ENCODE measurements at places on chromosomes 5 and 9.

GRCh38 chr9:38036359-38037084 is 32.5 kb downstream of the SHB start:
- no peak for DNase-seq

DNA sequence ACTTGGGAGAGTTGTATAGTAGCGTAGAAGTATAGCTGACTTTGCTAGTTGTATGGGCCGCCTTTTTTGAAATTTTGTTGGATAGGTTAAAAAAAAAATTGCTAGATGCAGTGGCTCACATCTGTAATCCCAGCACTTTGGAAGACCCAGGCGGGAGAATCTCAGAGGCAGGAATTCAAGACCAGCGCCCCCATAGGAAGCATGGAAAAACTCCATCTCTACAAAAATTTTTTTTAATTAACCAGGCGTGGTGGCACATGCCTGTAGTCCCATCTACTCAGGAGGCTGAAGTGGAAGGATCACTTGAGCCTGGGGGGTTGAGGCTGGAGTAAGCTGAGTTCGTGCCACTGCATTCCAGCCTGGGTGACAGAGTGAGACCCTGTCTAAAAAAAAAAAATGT is 59.2 kb downstream of the SMC5 start:
- DNase-seq, result no peak

- DNase-seq, result peak; percentile 68
Measured at GRCh38 chr9:125332527-125332926, 70.9 kb downstream of the GAPVD1 start.

DNA sequence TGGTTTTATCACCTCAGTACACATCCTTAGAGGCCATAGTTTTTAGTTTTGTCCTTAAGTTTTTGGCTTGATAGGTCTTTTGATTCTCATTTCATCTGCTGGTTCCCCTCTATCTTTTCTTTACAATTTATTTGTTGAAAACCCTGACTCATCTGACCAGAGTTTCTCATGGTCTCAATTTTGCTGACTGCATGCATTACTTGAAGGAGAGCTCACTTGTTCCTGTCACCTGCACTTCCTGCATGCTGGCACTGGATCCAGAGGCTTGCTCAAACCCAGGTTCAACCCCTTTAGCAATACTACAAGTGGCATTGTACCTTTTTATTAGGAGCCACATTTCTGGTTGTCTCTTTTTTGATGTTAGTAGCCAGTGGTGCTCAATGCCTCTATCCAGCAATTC is 26.7 kb downstream of the FBXO10 start:
- no peak for DNase-seq

GRCh38 chr5:821504-821903 is 29.3 kb downstream of the ZDHHC11 start:
- DNase-seq, result no peak

GRCh38 chr5:79686799-79687198 is 2.8 kb upstream of the CMYA5 start:
- DNase-seq, result no peak

- DNase-seq, result no peak
Measured at GRCh38 chr9:128001779-128002298, 21.1 kb upstream of the EEIG1 start.

GRCh38 chr9:72383978-72384709 is 19.1 kb upstream of the ZFAND5 start:
- DNase-seq, result no peak
